ENCODE measurements at places on chromosomes 1 and 21. TPM values are rescaled to one million over a fixed set of nuclear protein-coding genes. Genes with fewer than 3 reads are reported as not detected.

DNA sequence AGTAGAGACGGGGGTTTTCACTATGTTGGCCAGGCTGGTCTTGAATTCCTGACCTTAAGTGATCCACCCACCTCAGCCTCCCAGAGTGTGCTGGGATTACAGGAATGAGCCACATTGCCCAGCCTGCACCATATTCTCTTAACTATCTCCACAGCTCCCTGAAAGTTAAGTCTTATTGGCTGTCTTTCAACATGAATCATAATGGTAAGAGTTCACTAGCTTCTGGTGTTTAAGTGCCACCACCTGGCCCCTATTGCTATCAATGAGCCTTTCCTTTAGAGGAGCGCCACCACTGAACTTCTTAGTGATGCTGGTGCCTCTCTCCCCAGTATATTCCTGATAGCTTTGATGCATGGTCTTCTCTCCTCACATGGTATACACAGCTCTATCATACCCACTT, 15.7 kb downstream of the ZFYVE9 start:
- no peak for ATAC-seq

GRCh38 chr1:162025541-162025940, 1.9 kb upstream of the OLFML2B start:
- no peak for ATAC-seq

GRCh38 chr1:219333626-219334025, 159.9 kb downstream of the LYPLAL1 start:
- ATAC-seq = no peak

The ERICH3 gene
- 0.09 TPM for total RNA-seq
